ENCODE measurements at places on chromosomes 6 and 20.

GRCh38 chr6:158815379-158815724 lies 3.8 kb downstream of the EZR start:
- DNase-seq: no peak

- no peak for DNase-seq
Measured at GRCh38 chr20:4304601-4305000, 289.2 kb upstream of the RNF24 start.

GRCh38 chr6:114375541-114376192 lies 32.8 kb upstream of the HS3ST5 start:
- no peak for DNase-seq

GRCh38 chr20:34365765-34366213 lies 2.7 kb downstream of the ITCH start:
- no peak for DNase-seq

DNA sequence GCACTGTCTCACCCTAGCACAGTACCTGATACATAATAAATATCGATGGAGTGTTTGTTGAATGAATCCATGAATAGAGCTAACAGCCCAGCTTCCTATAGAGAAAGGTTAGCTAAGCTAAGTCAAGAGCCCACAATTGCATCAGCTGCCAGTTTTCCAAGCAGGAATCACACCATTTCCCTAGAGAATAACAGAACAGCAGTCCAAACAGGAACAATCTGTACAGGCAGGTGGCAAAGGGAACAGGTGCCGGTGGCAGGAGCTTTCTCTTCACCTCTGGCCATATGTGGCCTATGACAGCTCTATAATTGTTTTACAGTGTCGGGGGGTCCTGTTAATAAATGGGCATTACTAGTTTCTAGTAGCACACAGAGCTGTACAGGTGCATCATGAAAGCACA lies 38.8 kb downstream of the ISM1 start:
- DNase-seq: no peak

DNA sequence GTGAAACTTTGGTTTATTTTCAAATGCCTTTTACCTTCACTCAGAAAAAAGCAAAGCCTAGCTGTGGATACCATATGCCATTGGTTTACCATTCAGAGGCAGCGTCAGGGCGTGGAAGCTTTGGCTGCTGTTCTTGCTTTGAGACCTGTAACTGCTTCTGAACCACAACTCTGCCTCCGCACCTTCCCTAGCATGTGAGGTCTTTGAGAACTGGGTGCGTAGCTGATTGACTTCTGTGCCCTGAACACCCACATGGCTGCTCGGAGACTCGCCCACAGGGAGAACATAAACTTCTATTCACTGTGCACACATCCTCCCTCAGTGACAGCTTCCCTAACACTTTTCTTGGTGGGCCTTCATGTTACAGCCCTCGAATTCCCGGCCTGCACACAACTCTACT lies 11.2 kb upstream of the CLDN20 start:
- no peak for DNase-seq

- DNase-seq: no peak
Measured at GRCh38 chr6:165726965-165727381, 63.9 kb upstream of the PDE10A start.

GRCh38 chr20:24751551-24751950 lies 197.5 kb upstream of the CST7 start:
- no peak for DNase-seq

DNA sequence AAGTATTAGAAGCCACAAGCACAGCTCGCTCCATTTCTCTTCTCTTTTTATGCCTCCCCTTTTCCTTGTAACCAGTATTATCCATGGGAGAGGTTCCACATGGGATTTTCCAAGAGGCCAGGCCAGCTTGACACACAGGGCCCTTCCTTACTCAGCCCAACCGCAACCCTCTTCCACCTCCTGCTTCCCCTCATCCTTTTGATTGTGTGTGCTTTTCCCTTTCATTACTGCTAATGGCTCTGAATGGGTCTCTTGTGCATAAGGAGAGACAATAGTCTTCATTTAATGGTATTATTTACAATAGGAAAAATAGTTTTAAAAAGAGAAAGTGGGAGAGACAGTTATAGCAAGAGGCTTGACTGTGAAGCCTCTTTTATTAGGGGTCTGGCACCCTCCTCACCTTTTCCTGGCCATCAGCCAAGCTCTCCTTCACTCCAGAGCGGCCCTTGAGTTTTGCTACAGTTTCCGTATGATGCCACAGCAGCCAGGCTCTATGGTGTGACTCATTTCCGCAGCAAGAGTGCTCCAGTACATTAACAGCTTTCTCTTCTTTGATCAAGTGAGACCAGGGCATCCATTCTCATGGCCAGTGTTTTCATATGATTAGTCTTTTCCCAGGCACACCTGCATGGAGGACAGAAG lies 579.5 kb downstream of the TFAP2B start:
- DNase-seq: no peak

DNA sequence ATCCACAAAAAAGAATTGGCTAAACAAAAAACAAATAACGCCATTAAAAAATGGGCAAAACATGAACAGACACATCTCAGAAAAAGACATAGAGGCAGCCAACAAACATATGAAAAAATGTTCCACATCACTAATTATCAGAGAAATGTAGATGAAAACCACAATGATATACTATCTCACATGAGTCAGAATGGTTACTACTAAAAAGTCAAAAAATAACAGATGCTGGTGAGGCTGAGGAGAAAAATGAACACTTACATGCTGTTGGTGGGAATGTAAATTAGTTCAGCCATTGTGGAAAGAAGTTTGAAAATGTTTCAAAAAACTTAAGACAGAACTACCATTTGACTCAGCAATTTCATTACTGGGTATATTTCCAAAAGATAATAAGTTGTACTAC lies 430.1 kb upstream of the JAG1 start:
- DNase-seq: no peak

GRCh38 chr6:44678252-44678935 lies 290.9 kb downstream of the CDC5L start:
- DNase-seq: no peak

DNA sequence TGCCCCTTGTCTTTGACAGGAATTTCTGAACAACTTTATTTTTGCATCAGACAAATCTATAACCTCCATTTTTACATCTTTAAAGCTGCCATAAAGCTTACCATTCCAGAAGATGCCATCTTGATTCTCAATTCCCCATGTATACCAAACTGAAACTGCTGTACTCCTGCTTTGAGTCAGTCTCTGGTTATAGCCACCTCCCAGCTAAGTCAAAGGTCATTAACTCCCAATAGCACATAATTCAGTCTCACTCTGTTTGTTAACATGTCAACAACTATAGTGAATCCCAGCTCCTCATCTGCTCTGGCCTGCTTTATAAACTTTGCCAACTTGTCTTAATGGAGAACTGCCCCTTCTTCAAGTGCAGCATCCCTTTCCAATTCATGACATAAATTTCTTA lies 343.6 kb downstream of the FRK start:
- no peak for DNase-seq

DNA sequence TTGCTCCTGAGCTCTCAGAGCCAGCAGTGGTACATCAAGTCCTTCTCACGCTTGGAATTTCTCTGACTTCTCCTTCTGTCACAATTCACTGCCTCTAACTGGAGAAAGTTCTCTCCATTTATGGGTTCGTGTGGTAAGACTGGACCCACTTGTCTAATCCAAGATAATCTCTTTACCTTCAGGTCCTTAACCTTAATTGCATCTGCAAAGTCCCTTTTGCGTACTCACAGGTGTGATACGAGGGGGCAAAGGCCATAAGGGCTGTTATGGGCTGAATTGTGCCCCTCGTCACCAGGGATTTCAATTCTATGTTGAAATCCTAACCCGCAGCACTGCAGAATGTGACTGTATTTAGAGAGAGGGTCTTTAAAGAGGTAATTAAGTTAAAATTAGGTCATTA lies 27.5 kb upstream of the TBC1D22B start:
- no peak for DNase-seq

- DNase-seq: no peak
Measured at GRCh38 chr20:37971561-37972127, 61.6 kb downstream of the TTI1 start.

DNA sequence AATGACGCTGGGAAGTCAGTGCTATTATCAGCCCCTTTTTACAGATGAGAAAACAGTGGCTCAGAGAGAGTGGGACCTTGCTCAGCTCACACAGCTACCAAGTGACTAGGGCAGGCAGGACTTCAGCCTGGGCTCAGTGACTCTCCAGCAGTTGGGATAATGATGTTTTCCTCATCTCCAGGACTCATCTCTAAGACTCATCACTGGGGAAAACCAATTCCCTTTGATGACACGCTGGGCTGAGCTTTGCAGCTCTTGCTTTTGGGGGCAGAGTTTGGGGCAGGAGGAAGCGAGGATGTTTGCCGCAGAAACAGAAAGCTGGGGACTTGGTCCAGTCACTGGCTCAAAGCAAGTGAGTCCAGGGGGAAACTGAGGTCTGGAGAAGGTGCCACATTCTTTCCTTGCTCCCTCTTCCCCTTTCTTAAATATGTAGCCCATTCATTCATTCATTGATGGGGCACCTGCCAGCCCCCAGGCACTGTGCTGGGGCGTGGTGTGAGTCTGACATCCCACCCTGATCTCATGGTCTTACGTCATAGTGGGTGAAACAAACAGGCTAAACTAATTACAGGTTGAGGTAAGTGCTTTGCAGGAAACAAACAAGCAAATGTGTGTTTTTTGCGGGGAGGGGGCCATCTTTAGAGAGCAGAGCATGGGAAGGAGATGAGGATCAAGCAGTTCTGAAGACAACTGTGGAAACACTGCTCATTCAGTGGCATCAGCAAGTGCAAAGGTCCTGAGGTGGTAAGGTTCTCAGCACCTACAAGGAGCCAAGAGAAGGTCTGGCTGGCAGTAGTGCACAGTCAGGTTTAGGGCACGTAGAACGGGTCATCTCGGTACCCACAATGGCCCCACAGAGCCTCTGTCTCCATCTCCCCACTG lies 74.4 kb upstream of the PMEPA1 start:
- DNase-seq: no peak

DNA sequence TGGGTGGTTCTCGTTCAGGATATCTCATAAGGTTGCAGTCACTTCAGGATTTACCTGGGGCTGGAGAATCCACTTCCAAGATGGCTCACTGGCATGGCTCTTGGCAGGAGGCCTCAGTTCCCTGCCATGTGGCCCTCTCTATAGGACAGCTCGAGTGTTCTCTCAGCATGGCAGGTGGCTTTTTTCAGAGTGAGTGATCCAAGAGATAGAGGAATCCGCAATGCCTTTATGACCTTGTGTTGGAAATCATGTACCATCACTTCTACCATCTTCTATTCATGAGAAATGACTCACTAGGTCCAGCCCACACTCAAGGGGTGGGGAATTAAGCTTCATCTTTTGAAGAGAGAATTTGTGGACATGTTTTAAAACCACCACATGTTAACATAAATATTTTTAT lies 37.8 kb downstream of the PPP1R16B start:
- DNase-seq: no peak

GRCh38 chr20:63542696-63543095 lies 4.9 kb downstream of the SRMS start:
- no peak for DNase-seq

GRCh38 chr20:57392512-57393271 lies 1.5 kb downstream of the RBM38 start:
- DNase-seq: peak; percentile 92

Data from CD4-positive, CD25-positive, alpha-beta regulatory T cell (primary cell).